ENCODE measurements at places on chromosomes 13 and 19. TPM values are rescaled to one million over a fixed set of nuclear protein-coding genes. Genes with fewer than 3 reads are reported as not detected.

GRCh38 chr19:10421240-10422045 is 1.1 kb downstream of the PDE4A start:
- DNase-seq: no peak

NMRK2 gene
- total RNA-seq: 0.14 TPM

DNA sequence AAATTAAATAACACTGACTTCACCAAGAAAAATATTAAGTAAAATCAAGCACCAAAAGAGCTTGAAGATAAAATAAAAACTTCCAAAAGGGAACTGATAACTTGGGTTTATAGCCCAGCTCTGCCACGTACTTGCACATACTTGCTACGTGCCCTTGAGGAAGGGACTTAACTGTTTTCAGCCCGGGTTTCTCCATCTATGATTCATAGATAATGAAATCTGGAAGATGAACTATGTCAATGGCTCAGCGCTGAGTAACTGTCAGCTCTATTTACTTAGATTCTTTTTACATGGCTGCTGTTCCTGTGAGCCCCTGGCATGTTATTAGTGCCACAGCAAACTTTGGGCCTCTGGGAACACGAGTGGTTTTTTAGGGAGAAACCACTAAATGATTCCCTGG is 9.6 kb upstream of the ZC3H13 start:
- DNase-seq: no peak

DNA sequence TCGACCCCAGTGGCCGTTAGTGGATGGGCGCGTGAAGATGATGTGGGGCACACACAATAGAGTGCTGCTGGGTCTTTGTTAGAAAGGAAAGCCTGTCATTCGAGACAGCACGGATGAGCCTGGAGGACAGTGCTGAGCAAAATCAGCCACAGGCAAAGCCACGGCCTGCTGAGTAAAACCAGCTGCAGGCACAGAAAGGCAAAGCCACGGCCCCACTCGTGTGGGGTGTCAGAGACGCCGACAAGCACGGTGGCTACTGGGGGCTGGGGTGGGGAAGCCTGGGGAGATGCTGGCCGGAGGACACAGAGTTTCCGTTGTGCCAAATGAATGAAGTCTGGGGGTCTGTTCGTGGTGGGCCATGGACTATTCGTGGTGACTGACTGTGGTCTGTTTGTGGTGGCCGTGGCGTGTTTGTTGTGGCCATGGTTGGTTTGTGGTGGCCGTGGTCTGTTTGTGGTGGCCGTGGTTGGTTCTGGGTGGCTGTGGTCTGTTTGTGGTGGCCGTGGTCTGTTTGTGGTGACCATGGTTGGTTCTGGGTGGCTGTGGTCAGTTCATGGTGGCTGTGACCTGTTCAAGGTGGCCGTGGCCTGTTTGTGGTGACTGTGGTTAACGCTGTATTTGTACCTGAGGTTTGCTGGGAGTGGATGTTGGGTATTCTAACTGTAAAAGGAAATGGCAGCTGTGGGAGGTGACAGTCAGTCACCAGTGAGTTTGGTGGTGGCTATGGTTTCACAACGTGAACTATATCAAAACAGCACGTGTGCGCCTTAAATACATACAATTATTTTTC is 36.3 kb downstream of the MCF2L start:
- no peak for DNase-seq

EHD2 gene
- 1.9 TPM for total RNA-seq

DNA sequence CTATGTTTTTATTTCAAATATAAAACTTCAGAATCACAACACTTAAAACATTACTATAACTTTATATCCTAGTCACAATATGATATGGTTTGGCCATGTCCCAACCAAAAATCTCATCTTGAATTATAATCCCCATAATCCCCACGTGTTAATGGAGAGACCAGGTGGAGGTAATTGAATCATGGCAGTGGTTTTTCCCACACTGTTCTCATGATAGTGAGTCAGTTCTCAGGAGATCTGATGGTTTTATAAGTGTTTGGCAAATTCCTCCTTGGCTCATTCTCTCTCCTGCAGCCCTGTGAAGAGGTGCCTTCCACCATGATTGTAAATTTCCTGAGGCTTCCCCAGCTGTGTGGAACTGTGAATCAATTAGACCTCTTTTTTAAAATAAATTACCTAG is 307.6 kb downstream of the SPRY2 start:
- DNase-seq: no peak

ZNF568 gene
- total RNA-seq: 7.4 TPM

SELENOV gene
- 0.19 TPM for total RNA-seq

DNA sequence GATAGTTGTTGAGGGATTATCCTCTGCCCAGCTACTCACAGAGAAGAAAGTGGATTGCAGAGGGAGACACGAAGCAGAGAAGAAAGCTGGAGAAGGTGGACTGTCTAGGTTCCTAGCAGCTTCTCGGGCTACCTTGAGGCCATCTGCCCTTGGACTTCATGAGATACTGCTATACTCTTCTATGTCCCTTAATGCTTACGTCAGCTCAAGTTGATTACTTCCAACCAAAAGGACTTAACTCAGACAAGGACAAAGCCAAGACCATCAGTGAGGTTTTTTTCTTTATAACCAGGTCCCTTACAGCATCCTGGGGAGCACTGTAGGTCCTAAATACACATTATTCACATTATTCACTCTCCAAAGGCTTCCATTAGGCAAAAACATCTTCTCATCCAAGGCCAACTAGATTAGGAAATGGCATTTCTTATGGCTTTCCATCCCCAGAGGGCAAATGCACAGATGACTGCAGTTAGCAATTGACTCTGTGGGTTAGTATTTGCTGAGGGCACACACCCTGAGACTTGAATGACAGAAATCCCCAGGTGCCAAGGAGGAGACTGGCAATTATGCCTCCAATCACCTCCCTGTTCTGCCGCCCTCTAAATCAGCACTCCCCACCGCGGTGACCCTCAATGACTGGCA is 4.1 kb upstream of the UBE2L5 start:
- DNase-seq: peak; percentile 28

- DNase-seq: no peak
Observed at GRCh38 chr13:98941126-98941525, 36.7 kb downstream of the DOCK9 start.

SLC8A2 gene
- 0.14 TPM for total RNA-seq

DNA sequence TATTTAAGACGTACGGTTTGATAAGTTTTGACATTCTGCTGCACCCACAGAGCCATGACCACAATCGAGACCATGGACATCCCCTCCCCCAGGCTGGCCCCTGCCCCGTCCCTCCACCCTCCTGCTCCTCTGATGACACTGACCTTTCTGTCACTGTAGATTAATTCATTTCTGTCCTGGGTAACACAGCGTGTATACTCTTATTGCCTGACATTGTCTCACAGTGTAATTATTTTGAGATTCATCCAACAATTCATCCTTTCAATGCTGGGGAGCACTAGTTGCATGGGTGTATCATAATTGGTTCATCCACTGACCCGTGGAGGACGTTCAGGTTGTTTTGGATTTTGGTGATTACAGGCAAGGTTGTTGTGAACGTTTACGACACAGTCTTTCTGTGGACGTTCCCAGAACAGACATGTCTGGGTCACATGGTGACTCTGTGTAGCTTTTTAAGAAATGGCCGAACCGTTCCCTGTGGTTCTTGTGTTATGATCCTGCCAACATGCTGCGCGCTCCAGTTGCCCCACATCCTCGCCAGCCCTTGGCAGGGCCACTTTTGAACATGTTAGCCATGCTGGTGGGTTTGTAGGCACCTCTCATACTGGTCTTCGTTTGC is 41.9 kb downstream of the C13orf46 start:
- DNase-seq: no peak

DNA sequence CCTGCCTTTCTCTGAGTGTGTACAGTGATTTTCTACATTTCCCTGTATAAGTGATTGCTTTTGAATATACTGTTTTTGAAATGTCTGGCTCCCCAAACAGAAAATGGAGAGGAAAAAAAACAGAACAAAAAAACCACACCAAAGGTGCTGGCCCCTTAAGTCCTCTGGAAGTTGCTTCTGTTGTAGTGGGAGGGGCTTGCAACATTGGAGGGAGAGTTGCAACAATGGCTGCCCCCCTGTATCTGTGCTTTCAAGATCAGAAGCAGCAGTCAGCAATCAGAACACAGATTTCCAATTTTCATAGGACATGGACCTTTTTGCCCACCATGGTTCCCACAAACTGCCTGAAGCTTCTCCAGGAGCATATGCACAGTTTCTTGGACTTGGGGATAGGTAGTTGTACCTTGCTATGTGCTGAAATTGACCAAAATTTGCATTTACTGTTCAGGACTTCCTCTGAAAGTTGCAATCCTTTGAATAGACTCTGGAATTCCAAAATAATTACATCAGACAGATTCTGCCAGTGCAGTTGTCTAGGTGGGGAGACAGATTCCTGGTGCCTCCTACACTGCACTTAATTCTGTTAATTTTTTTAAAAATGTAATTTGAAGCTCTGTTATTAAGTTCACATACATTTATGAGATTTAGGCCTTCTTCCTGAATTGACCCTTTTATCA is 13.8 kb downstream of the BIVM start:
- peak; percentile 26 for DNase-seq

DNA sequence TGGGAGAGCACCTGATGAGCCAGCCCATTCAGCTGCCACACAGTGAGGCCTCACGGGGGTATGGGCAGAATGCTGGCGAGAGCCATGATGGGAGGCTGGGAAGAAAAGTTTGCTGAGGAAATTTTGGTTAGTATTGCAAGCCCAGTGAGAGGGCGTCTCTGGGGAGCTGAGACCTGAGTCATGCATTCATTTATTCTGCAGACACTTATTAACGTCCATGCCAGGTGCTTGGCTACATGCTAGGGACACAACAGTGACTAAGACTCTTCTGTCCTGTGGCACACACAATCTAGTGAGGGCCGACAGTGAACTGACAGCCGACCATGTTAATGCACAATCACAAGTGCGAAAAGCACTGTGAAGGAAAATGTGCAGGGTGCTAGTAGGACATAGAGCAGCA is 27.2 kb downstream of the WDR62 start:
- DNase-seq: no peak

MEF2B gene
- total RNA-seq: 0.42 TPM

- DNase-seq: no peak
Observed at GRCh38 chr19:9171393-9171991, 7.3 kb upstream of the OR7D2 start.

DNA sequence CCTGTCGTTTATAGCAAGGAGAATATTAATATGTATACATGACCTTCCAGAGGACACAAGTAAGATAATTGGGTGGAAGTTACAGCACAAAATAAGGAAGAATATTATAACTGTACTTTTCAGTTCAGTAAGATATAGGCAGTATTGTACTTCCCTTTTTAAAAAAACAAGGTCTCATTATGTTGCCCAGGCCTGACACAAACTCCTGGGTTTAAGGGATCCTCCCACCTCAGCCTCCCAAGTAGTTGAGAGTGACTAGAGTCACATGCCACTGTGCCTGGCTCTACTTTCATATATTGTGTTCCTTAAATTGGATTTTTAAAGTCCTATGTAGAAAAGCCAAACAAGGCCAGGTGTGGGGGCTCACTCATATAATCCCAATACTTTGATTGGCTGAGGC is 19.5 kb upstream of the MAB21L1 start:
- DNase-seq: no peak

- DNase-seq: no peak
Observed at GRCh38 chr13:84126671-84127171, 244.4 kb upstream of the SLITRK1 start.

DNA sequence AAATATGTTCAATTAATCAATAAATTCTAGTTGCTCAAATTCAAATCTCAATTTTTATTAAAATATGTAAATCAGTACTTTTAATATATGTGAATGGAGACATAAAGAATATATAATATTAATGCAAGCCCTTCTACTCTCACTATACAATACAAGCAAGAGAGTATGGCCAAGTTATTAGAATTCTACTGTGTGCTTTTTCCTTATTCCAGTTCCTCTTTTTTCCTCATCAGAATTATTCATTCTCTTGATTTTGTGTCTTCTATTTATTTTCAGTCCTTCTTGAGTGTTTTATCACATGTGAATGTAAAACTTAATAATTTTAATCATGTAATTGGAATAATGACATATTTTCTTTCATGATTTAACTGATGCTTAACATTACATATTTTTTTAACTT is 276.8 kb downstream of the PCDH20 start:
- DNase-seq: no peak

AMER2 gene
- under 0.01 TPM for total RNA-seq

DNA sequence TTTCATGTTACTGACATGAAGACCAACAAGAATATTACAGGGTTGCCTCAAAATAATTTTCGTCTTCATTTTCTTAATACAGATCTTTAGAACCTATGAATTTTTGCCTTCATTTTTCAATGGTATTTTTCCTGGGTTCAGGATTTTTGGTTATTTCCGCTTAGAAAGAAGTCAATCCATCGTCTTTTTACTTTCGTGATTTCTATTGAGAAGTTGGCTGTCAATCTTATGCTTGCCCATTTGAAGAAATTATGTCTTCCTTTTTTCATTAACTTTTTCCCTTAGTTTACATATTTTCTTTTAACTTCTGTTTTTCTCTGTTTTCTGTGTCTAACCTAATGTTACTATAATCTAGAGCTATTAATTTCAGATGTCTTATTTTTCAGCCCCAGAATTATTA is 868.9 kb upstream of the SLC10A2 start:
- no peak for DNase-seq

- no peak for DNase-seq
Observed at GRCh38 chr13:61778531-61778930, 362.9 kb upstream of the PCDH20 start.

DNA sequence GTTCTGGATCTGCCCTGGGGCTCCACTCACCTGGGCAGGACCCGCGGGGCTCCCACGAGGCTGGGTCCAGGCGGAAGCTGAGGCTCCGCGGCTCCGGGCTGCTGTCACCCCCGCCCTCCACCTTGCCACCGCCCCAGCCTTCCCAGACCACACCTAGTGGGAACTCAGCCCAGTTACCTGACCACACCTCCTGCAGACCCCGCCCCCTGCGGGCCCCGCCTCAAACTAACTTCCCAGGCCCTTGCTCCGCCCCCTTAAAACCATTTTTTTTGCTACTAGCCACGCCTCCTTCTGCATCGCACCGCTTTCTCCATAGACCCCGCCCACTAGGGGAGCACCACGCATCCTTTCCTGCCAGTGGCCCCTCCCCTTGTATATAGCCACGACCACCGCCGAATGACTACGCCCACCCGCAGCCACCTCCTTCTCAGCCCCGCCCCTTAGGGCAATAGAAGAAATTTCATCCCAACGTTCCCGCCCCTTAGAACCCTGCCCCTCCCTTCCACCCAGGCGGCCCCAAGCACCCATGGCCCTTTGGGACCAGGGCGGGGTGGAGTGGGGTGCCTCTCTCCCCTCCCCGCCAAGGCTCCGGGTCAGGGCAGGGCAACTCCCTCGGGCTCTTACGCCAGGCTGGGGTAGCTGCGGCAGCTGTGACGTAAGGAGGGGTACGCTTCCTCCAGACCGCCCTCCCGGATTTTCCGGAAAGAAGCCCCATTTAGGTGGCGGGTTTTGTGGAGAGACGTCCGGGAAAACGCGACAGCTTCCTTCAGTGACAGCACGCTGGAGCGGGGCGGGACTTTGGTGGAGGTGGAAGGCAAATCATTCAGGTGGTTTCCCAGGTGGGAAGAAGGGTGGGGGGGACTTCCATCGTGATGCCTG is at the start of gene SH2D3A:
Gene SH2D3A (minus strand): TSS at position 79 of the 879 bp plus-strand sequence. CDS start 3,687 bp downstream, outside the sequence.
- peak; percentile 95 for DNase-seq
